CD4-positive, alpha-beta T cell treated with Interleukin-12 subunit alpha and Interleukin-12 subunit beta, for 1 hour (primary cell): ENCODE measurements at places on chromosomes 7 and 10.
A peak's percentile ranks its signal among the peaks of the same experiment; 100 is the strongest.

GRCh38 chr10:17074541-17074847 lies 55.1 kb downstream of the CUBN start:
- no peak for DNase-seq

- no peak for DNase-seq
Observed at GRCh38 chr10:91344117-91344856, 65.9 kb upstream of the HECTD2 start.

DNA sequence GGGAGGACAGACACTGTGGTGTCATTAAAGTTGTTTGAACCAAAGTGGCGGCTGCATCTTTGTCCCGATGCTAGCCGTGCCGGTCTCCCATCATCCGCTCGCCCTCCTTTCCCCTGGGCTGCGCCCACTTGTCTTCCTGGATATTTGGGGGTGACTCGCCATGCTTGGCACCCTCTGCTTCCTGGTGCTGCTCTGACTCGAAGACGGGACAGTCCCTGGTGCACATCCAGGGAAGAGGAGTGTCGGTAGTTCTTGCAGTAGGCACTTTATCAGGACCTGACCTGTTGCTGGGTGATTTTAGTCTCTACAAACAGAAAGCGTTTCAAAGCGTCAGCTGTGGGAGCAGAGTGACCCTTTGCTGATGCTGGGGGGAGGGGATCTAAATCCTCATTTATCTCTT lies 68.3 kb upstream of the DNAJB6 start:
- no peak for DNase-seq

GRCh38 chr10:76632767-76633051 lies 1004.9 kb downstream of the KCNMA1 start:
- no peak for DNase-seq

GRCh38 chr7:79930604-79931003 lies 204.0 kb upstream of the GNAI1 start:
- DNase-seq = no peak

GRCh38 chr7:155739538-155740143 lies 72.6 kb downstream of the SHH start:
- DNase-seq = no peak

GRCh38 chr7:99619571-99620130 lies 2.9 kb downstream of the ZSCAN25 start:
- no peak for DNase-seq

- no peak for DNase-seq
Observed at GRCh38 chr10:42578019-42578418, 60.4 kb downstream of the ZNF33B start.

GRCh38 chr10:867807-868206 lies 63.7 kb downstream of the LARP4B start:
- no peak for DNase-seq

DNA sequence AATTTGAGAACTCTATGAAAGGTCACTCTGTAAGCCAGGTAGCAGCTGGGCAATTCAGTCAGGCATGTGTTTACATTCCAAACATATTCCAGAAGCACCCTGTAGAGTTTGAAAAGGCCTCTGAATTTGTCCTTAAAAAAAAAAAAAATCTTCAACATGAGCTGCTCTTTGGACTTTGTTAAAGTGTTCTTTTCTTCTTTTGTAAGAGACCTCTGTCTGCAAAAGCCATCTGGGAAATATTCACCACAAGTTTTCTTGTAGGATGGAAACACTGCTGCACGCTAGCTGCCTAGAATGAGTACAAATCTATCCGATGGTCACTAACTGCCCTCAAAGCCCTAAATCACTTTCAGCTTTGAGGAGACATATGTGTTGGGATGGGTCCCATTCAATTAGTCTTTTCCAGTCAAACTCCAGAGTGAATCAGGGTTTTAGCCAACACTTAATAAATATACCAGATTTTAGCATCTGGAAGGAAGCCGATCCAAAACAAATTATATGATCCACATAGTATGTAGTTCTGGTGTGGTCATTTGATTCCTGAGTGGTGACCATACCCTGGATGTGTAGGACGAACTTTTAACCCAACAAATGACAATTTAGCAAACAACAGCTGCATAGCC lies 85.9 kb downstream of the CD36 start:
- no peak for DNase-seq

GRCh38 chr7:118648002-118648401 lies 423.5 kb downstream of the ANKRD7 start:
- DNase-seq = no peak

DNA sequence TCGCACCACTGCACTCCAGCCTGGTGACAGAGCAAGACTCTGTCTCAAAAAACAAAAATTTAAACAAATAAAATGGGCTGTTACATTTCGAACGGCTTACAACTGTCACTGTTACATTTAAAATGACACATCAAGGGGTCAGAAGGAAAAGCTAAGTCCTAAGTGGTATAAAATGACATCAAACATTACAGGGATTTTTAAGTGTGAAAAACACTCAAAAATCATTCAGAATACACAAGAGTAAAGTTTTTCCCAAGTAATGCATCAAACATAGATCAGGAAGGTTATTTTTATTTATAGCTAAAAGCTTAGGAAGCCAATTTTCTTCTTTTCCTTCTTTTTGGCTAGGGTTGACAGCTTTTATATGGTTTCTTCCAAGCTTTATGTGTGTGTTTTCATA lies 39.0 kb downstream of the CCDC3 start:
- DNase-seq = no peak

DNA sequence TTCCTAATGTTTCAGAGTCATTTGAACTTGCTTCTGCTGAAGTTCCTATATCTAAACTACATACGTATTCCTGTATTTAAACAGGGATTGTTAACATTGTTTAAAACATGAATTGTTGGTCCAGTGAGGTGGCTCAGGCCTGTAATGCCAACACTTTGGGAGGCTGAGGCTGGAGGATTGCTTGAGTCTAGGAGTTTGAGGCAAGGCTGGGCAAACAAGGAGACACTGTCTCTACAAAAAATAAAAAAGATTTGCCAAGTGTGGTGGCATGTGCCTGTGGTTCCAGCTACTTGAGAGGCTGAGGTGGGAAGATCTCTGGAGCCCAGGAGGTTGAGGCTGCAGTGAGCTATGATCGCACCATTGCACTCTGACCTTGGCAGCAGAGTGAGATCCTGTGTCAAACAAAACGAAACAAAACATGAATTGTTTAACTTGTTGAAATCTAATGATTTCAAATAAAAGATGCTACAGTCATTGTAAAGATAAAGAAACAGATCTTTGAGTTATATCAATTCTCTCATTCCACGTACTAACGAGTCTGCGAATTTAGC lies 809.4 kb downstream of the TYW1 start:
- no peak for DNase-seq

DNA sequence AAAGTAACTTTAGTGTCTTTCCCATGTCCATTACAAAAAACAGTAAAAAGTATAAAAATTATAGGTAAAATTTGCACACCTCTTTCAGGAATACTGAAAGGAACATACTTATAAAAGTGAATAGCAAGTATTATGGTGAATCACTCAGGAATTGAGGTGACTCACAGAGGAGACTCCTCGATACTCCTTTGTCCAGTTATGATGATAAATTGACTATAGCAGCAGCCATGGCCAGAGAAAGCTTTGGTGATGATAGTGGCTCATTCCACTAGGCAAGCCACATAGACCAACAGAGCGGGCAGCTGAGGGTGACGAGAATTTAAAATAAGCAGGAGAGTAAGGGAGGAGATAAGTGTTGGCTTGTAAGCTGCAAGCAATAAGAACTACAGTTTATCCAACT lies 1231.1 kb upstream of the CELF2 start:
- DNase-seq = no peak

GRCh38 chr10:45294681-45295080 lies 20.7 kb downstream of the OR13A1 start:
- no peak for DNase-seq

DNA sequence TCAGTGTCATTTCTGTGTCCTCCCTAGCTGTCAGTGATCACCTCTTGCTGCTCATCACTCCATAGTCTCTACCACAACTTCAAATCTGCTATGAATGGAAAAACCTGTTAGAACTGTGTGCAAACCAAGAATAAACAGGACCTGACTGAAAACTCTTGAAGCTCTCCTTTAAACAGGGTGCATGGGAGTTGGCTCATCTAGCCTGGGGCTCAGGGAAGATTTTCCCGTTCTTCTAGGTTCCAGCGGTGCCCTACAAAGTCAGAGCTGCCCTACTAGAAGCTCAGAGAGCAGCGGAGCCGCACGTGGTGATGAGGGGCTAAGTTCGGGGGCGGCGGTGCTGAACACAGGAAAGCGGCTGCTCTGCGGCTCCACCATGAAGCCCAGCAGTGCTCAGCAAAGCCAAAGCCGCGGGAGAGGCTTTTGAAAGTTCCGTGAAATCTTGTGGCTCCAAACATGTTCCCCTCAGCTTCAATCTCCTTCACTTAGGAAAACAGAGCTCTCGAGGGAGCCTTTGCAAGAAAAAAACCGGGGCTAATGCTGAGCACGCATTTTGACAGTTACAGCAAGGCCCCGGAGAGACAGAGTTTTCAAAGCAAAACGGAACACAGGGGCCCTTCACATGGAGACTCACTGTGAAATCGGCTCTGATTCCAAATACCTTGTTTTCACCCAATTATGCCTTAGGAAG lies 30.5 kb downstream of the RGS10 start:
- no peak for DNase-seq

DNA sequence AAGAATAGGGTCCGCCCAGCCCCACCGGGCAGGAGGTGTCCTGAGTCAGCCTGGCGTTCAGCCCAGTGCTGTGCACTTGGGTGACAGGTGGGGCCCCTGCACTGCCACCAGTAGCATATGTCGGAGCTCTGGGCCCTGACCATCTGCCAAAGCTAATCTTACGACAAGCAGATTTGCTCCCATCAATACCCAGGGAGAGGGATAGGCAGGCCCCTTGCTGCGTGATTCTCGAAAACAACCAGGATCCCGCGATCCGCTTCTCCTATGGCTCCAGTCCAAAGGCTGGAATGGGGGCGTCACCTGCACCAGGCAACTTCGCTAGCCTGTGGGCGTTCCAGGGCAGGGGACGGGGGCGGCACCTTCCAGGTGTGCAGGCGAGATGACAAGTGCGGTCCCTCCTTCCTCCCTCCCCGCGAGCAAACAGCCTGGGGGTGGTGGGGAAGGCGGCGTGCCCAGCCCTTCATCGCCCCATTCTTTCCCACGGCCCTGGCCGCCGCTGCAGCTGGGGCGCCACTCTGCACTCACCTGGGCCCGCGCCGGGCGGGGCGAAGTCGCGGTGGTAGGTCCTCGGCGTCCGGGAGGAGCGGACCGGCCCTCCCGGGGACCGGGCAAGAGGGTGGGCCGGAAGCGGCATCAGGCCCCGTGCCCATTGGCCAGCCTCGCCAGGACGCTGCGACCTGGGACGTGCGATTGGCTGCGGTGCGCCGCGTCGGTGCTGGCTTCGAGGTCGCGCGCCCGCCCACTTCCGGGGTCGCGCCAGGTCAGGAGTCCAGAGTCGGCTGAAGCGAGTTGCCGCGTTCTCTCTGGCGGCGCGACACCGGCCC lies at the start of gene TECPR1:
Gene TECPR1, minus strand, starts transcription at position 632 of the 824 bp plus-strand sequence. CDS start 6,086 bp downstream, outside the sequence.
- peak; percentile 88 for DNase-seq

- DNase-seq = no peak
Observed at GRCh38 chr7:27703181-27703580, 36.8 kb upstream of the TAX1BP1 start.

- no peak for DNase-seq
Observed at GRCh38 chr7:73871163-73872011, 10.4 kb downstream of the TMEM270 start.

DNA sequence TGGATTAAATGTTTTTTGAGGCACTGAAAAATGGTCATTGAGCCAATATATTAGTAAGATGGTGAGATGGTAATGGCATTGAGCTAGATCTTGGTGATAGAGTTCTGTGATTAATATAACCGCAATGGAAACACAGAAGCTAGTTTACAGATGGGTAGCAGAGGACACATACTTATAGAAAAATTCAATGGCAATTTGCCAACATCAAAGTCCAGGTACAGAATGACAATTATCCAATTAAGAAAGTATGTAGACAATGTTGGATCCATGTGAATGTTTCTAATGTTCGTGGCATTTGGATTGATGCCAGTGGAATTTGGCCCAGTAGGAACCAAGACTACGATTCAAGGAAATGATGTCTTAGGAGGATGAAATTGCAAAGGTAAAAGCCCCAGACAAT lies 187.8 kb downstream of the GNAT3 start:
- DNase-seq = no peak

DNA sequence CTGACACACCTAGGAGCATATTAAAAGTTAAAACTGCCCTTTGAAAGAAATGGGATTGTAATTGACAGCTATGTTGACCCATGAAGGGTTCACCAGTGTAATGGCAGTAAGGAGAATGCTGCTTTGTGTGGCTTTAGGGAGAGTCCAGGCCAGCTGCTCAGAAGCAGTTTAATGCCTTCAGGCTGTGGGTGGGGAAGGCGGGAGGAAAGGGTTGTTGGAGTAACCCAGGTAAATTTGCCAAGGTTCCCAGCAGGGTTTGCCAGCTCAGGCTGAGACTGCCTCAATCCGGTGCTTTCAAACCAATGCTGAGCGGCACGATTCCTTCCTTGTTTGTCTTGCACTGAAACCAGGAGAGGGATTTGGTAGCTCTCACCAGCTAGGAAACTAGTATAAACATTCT lies 637.2 kb downstream of the INHBA start:
- no peak for DNase-seq

DNA sequence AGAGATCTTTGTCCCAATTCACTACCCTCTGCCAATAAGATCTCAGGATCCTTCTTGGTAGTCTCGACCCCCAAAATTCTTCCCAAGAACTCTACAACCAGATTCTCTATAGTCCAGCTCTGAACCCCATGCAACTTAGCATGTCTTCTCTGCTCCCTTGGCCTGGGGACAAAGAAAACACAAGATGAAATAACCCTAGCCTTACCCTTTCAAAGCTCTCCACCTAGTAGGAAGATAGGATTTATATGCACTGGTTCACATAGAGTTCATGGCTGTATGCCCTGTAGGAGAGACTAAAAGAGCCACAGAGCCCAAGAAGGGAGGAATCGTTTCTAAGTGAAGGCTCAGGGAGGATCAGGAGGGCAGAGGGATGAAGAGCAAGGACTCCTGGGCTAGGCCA lies 96.1 kb downstream of the PPP1R3C start:
- no peak for DNase-seq

GRCh38 chr7:16945372-16945771 lies 63.6 kb upstream of the AGR3 start:
- no peak for DNase-seq

DNA sequence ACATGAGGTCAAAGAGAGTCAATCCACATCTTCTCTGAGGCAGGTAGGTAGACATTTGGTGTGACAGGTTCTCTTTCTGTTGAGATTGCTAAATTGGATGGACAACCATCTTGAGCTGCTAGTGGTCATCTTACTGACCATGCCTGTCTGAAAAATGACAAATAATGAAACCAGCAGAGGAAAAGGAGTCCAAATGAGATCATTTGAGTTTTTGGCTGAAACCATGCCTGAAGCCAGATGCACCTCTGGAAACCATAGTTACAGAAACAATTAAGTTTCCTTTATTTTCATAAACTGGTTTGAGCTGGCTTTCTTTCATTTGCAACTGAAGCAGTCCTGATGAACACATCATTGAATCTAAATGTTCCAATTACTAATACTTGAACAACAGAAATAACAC lies 100.6 kb downstream of the ZNF438 start:
- DNase-seq = no peak

DNA sequence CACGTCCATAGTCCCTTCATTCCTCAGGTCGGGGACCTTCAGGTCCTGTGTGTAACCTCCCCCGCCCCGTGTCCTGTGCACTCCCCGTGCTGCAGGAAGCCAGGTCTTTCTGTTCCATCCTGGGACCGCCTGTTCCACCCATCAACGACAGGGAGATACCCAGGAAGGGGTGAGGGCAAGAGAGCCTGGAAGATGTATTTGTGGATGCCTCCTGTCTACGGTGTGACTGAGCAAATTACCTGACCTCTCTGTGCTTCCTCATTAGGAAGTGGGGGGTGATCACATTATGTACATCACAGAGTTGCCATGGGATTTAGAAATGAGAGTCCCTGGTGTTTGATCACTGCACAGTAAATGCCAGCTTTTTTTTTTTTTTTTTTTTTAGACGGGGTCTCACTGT lies 46.3 kb downstream of the GRID2IP start:
- DNase-seq = no peak
